ENCODE measurements at places on chromosomes 6 and 20.

GRCh38 chr6:38153798-38154345, 334.3 kb downstream of the ZFAND3 start:
- no peak for DNase-seq

GRCh38 chr6:2598867-2599266, 151.9 kb downstream of the MYLK4 start:
- DNase-seq: no peak

DNA sequence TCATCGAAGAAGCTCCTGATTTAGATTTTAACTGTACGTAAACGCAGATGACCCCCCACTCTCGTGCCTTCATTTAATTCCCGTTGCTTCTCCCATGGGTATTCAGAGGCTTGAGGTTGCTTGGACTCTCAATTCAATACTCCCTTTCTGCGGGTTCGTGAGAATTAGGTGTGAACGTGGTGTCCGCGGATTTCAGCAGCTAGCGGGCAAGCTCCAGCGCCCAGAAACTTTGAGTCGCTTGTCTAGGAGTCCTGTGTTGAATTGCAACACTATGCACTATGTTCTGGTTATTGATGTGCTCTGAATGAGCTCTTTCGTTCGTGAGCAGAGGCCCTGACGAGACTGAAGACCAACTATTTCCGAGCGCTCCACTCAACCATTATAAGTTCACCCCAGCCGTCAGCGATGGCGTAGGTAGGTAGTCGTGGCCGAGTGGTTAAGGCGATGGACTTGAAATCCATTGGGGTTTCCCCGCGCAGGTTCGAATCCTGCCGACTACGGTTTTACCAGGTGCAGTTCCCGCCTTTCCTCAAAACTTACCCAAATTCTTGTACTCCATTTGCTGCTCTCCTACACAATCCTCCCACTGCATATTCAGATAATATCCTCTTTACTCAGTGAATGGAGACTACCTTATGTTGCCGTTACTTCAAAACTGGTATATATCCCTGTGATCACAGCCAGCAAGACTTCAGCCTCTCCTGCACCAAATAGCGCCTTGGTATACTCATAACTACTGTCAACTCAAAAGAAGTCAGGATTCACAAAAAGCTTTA, 72.6 kb upstream of the ZNF184 start:
- DNase-seq: no peak

GRCh38 chr6:159790956-159791598, 810 bp downstream of the MRPL18 start:
- DNase-seq: no peak

GRCh38 chr6:55734256-55734655, 141.1 kb downstream of the BMP5 start:
- DNase-seq: no peak

- DNase-seq: no peak
These were observed 205.3 kb downstream of the EYA2 start for GRCh38 chr20:47099825-47100441.

DNA sequence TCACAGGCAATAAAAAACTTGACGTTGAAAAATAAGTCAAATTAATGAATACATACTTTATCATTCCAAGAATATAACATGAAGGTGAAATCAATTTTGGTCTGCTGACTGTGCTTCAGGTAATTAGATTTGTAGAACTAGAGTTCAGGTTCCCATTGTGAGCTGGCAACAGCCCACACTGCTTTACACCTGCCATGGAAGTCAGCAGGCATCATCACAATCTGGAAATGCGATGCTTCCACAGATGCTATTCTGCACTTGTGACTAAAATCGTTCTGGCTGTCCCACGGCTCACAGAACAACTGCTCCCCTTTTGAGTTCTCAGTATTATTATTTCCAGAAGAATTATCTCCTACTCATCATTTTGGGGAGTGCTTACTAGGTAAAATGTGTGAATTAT, 62.6 kb upstream of the THEMIS start:
- no peak for DNase-seq

DNA sequence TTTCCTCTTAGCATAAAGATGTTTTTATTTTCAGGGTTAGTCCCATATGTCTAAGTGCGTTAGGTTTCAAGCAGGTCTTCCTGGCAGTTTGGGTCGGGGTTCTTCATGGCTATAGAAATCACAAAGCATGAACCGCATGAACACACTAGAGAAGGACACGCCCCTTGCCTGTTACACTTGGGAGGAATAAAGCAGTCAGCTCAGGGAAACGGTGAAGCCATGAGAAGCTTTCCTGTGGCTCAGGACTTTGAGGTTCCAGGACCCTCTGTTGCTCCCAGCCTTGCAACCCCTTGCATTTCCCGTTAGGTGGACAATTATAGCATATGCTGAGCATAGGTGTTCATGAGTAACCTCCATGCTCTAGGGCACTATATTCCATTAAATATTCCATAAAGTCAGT, 96.7 kb downstream of the SYCP2 start:
- no peak for DNase-seq

DNA sequence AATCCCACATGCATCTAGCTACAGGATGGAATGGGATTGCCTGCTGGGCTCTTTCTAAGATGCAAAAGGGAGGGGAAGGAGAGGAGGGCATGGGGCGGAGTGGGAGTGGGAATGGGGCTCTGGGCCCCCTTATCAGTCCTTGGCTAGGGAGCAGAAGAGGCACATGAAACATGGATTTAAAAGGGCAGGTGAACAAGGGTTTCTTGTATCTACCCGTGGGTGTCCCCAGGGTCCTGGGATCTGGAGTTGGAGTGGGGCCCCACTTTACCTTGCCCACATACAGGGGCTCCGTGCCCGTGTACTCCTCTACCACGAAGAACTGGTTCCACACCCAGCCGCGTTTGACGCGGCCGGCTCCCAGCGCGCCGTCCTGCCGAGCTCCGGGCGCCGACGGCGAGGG, 57.5 kb downstream of the CDH22 start:
- no peak for DNase-seq

- no peak for DNase-seq
These were observed 115.3 kb downstream of the CDH26 start for GRCh38 chr20:60073504-60073903.

GRCh38 chr6:166442131-166442685, 59.5 kb upstream of the MPC1 start:
- DNase-seq: no peak

DNA sequence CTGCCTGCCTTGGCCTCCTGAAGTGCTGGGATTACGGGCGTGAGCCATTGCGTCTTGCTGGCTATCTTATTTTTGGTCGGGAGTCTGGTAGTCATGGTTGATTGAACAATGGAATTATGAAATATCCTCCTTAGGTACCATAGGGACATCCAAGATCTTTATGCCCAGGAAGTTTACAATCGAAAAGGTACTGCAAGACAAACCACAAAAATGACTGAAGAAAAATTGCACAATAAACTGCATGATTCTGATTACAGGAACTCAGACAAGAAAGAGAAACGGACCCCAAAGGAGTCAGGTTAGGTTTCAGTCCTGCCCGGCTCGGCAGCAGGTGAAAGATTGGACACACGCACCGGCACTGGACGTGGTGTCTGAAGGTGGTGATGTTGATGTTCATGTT, 5.3 kb downstream of the SLC26A8 start:
- DNase-seq: no peak

DNA sequence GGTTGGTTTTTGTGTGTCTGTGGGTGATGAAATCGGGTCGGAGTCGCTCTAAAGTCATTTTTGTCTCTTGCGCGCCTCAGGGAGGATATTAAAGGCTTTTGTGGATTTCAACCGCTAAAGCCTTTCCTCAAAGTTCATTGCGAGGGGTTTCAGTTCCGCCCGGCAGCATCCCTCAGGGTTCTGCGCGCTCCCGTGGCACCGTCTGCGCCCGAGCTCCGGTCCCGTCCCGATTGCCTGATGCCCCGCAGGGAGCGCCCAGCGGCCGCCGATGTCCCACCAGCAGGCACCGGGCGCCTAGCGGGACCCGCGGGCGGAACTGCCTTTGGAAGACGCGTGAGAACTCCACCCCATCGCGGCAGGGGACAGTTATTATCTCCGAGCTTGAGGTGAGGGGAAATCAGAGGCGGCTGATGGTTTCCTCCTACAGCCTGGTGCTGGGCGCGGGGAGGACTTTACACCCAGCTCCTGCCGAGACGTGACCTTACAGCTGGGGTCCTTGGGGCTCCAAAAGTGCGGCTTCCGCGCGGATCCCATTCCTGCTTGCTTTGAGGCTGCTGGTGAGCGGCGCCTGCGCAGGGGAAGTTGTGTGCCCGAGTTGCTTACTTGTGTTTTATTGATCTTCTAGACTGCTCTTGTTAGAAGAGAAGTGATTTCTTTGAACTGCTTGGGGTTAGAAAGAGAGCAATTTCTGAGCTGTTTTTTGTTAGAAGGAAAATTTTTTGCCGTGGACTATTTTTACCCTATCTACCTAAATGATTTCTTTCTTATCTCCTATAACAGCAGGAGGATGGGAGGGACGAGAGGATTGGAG, 27.1 kb downstream of the ULBP1 start:
- no peak for DNase-seq

DNA sequence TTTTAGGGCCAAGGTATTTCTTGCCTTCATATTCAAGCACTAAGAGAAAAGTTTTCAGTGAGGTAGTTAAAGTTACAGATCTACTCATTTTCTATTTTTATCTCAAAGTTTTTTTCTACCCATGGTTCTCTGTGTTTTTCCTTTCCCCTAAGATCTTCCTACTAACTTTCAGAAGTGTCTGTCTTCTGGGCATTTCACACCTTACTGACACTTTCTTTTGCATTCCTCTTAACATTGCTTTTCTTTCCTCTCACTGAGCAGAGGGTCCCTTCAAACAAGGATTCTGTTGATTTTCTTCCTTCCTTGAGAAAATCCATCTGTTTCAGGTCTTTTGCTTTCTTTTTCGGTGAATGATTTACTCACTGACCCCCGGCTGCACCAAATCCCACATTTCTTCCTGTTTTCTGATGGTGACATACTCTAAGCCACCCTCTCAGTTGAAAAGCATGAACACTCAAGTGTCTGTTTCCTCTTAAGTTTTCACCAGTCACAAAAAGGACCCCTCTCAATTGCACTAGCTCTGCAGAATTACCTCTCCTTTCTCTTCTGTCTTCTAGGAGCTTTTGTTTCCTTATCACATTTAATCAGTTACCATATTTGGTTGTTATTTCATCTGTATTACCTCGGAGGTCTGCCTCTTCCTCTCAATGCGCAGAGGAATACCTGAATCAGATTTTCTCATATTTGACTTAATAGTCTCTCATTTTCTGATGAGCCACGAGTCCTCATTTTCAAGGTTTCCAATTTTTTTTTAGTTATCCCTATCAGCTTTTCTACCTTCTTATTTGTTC, 73.5 kb upstream of the RNF217 start:
- DNase-seq: no peak

DNA sequence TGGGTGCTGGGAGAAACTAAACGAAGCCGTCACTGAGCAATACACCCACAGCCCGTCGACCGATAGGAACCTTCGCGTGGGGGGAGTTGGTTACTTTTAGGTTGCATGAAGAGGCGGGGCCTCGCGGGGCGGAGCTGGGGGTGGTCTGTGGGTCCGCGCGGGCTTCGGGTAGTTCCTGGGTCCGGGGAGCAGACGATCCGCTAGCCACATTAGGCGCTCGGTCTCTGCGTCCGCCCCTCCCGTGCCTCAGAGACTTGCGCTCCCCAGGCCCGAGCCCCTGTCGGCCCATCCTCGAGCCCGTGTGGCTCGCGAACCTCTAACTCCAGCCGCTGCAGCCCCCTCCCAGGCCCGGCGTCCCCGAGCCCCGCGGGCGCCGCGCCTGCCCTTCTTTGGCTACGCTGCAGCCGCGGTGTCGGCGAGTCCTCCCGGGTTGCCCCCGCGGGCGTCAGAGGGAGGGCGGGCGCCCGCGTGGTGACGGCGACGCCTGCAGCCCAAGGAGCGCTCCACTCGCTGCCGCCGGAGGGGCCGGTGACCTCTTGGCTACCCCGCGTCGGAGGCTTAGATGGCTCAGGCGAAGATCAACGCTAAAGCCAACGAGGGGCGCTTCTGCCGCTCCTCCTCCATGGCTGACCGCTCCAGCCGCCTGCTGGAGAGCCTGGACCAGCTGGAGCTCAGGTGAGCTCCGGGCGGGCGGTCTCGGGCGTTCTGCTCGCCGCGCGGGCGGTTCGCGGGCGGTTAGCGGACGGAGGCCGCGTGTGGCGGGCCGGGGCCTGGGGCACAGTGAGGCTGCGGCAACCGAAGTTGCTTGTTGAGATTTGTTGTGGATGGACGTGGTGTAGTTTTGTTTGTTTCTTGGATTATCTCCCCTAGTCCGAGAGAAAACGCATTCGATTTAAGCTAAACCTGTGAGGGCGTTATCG, at the start of gene BAG2:
Gene BAG2 (plus strand): TSS at position 191 of the 920 bp plus-strand sequence. CDS start 372 bp downstream, at position 563.
- DNase-seq: peak; percentile 31

DNA sequence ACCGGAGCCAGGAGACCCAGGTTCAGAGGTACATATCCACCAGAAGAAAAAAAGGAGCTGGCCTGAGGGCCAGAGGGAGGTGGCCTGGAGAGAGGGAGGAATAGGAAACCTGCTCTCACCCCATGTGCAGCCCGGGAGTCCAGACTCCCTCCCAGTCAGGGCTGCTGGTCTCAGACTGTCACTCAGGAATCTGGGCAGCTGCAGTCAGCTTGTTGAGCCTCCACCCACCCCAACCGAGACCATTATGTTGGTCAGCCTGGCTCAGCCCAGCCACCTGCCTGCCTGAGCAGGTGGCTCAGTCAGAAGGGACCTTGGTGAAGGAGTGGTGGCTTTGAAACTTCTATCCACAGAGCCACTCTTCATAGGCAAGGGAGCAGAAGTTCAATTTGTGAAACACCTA, 53.3 kb upstream of the EPB41L1 start:
- no peak for DNase-seq

DNA sequence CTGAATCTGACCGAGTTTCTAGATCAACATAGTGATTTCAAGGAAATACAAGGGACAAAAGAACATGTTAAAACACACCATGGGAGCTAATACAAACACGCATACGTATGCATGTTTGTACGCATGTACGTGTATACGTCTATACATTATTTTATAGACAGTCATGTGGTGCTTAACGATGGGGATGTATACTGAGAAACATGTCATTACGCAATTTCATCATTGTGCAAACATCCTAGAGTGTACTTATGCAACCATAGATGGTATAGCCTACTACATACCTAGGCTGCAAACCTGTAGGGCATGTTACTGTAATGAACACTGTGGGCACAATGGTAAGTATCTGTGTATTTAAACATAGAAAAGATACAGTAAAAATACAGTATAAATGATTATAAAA, 25.0 kb upstream of the NELFCD start:
- no peak for DNase-seq

DNA sequence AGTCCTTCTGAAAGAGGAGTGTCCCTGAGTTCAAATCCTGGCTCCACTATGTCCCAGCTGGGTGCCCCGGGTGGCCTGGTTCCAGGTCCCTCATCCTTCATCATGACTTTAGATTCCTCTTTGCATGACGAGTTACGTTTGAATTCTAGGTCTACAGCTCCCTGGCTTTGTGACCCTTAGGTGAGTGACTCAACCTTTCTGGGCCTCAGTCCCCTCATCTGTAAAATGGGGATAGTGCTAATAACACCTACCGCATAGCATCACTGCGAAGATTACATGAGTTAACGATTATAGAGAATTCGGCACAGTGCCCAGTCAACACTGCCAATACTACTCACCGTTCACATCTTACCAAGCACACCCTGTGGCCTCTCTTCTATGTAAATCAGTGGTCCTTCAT, 39.4 kb downstream of the RSPO4 start:
- no peak for DNase-seq

GRCh38 chr20:61536671-61537070, 284.6 kb downstream of the CDH4 start:
- DNase-seq: no peak
